ENCODE measurements at places on chromosomes 11 and 22.

GRCh38 chr22:40334899-40335298, 11.4 kb upstream of the ADSL start:
- no peak for DNase-seq

- DNase-seq: no peak
Measured at GRCh38 chr11:118619444-118620197, 12.2 kb downstream of the PHLDB1 start.

- no peak for DNase-seq
Measured at GRCh38 chr22:27450448-27450847, 351.1 kb downstream of the MN1 start.

DNA sequence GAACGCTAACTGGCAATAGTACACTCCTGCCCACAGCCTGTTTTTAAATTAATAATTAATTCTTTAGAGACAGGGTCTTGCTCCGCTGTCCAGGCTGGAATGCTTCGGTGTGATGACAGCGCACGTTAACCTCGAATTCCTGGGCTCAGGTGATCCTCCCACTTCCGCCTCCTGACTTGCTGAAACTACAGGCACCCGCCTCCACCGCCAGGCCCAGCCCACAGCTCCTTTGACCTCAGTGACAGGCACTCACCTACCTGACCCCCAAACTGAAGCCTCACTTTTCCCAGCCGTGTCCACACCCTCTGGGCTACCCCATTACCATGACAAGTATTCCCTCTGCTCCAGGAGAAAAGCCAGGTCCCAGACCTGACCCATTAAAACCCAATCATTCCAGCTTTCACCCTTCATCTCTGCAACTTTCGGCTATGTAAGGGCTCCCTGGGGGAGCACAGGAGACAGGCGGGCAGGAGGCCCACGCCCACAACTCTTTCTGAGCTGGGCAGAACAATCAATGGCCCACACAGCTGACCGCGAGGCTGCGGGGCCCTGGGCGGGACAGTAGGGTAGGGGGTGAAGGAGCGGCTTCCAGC, 730 bp downstream of the LMNTD2 start:
- DNase-seq: no peak

GRCh38 chr11:14907411-14908213, 15.6 kb upstream of the CYP2R1 start:
- peak; percentile 72 for DNase-seq

GRCh38 chr11:33904102-33904501, 12.2 kb upstream of the LMO2 start:
- no peak for DNase-seq

DNA sequence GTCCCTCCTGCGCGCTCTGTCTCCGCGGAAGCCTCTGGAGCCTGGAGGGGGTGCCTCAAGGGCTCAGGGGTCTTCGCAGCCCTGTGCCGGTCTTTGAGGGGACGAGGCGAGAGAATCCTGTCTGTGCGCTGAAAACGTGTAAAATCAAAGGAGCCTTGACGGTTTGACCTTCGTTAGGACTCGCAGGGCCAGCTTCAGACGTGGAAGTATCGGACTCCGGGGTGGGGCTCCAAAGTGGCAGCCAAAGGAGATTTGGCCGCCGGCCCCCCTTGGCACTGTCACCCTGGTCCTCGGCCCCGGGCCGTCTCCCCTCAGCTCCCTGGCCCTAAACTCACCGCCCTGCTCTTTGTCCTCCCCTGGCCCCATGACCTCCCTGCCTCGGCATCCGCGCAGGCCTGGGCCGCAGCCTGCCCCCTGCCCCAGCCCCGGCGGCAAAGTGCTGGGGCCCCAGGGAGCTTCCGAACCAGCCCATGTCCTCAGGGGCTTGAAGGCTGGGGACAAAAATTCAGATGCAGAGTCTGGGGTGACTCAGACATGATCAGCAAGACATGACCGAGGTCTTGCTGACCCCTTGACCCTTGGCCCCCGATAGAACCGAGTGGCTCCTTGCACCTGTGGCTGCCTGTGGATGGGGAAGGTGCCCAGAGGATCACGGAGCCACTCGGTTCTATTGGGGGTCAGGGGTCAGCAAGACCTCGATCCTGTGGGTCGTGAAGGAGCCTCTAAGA, 6.9 kb upstream of the PHRF1 start:
- no peak for DNase-seq

- DNase-seq: no peak
Measured at GRCh38 chr11:46743693-46744339, 24.8 kb downstream of the F2 start.

- no peak for DNase-seq
Measured at GRCh38 chr22:39674536-39674935, 104.0 kb downstream of the CACNA1I start.

- DNase-seq: no peak
Measured at GRCh38 chr11:119693253-119693815, 35.7 kb downstream of the NECTIN1 start.

GRCh38 chr11:116086426-116086825, 582.2 kb upstream of the CADM1 start:
- no peak for DNase-seq

DNA sequence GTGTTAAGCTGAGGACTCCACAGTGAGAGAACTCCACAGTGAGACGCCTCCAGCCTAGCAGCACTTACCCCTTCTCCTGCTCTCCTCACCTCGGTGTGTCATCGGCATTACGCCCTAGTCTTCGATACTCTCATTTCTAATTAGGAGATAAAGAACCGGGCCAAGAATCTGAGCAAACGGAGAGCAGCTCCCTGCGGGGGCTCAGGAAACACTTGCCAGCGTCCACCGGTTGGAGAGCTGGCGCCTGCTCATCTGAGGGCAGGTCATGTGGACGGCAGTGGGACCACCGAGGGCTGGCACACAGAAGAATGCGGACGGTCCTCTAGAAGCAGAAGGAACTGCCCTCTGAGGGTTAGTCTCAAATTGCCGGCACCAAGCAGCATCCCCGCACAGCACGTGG, 13.0 kb downstream of the CERK start:
- DNase-seq: no peak

DNA sequence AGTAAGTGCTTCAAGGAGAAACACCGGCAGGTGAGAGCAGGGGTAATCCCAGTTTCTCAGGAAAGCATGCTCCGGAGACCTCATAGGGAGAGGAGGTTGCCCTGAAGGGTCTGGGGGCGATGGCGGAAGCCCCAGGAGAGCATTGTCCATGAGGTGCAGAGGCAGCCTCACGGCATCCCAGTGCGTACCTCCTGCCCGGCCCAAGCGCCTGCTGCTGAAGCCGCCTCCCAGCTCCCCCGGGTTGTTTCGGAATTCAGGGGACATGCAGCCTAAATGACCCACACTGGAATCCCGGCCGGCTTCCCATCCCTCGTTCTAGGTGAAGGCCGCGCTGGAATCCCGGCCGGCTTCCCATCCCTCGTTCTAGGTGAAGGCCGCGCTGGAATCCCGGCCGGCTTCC, 2.7 kb downstream of the ZBED4 start:
- no peak for DNase-seq

- no peak for DNase-seq
Measured at GRCh38 chr22:39800790-39801520, 92.6 kb downstream of the ENTHD1 start.

- no peak for DNase-seq
Measured at GRCh38 chr11:118609380-118610224, 2.2 kb downstream of the PHLDB1 start.

GRCh38 chr22:19143967-19144400, 467 bp downstream of the ESS2 start:
- no peak for DNase-seq

DNA sequence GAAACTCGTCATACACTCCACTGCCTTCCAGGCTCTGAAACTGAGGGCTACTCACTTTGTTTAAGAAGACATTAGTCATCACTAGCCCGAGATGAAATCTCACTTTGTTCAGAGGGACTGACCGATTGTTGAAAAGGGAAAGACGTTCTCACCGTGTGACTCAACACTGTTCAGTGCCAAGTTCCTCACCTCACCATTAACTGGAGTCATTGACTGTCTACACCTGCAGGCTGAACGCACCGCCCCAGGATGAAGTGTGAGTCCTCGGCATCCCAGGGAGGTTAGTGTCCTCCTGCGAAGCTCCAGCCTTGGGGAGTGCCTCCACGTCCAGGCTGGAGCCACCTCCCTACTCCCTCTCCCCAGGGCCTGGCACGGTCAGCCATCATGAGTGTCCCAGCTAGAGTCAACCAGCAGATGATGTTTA, 30.4 kb downstream of the FADD start:
- no peak for DNase-seq

DNA sequence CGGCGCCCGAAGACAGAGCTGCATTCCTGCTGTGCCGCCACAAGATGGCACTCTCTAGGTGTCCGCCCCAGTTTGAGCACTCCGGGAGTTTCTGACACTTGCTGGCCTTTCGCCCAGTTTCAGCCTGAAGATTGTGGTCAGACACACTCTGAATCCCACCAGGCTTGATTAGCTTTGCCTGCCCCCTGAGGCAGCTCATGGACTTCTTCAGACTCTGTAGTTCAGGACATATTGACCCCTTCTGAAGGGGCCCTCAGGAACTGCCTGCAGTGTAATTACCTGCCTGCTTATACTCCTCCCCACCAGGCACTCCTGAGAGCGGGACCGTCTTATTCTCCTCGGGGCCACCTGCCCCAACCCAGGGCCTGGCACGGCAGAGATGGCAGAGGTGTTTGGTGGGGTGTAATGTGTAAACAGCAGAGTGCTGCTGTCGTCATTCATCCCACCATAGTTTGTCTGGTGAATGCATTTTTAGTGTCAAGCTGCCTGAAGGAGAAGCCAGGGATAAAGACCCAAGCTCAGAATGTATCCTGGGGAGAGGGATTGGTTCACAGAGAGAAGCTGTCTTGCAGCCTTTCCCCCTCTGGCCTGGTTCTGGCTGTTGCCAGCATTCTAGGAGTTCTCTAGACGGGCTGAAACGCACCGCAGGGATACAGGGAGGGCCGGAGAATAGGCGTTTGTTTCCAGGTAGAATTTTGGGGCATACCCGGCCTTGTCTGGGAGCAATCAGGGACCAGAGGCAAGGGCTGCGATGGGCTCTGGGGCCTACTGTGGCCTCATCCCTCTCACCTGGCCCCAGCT, 46.4 kb downstream of the EIF3F start:
- DNase-seq: peak; percentile 50

GRCh38 chr11:65919573-65920371, 546 bp downstream of the DRAP1 start:
- DNase-seq: no peak

GRCh38 chr11:108498046-108498815, at the start of gene POGLUT3:
Gene POGLUT3 (minus strand): TSS chr11:108498384. CDS start chr11:108498366, 18 bp downstream.
- DNase-seq: no peak

GRCh38 chr11:128351168-128351567, 236.2 kb downstream of the ETS1 start:
- no peak for DNase-seq

DNA sequence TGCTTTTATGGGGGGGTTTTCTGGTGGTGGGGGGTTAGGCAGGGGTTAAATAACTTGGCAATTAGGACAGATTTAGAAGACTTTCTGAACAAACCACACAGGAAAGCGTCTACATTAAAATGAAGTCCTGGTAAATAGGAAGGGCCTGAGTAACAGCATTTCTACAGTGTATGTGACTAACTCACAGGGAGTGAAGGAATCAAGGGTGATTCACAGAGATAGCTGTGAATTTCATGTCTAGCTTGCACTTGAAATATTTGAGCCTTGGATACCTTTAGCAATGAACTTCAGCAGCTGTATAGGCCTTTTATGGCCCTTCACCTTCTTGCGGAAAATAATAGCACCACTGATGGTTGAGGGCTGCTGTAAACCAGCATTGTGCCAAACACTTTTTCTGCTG, 26.1 kb upstream of the LDHA start:
- DNase-seq: no peak

- DNase-seq: no peak
Measured at GRCh38 chr22:27391092-27391770, 410.3 kb downstream of the MN1 start.

- peak; percentile 75 for DNase-seq
Measured at GRCh38 chr11:73335204-73335923, 27.3 kb downstream of the ARHGEF17 start.

GRCh38 chr11:89321401-89321800, 143.7 kb downstream of the TYR start:
- no peak for DNase-seq

- DNase-seq: peak; percentile 27
Measured at GRCh38 chr22:21568347-21569075, 997 bp downstream of the UBE2L3 start.

GRCh38 chr11:128283451-128283850, 303.9 kb downstream of the ETS1 start:
- no peak for DNase-seq

Measured in hematopoietic multipotent progenitor cell treated with erythropoietin and hydrocortisone succinate and interleukin-3 and kit ligand, for 17 days (in vitro differentiated cells).